ENCODE measurements at places on chromosomes 2 and 18.
A peak's percentile ranks its signal among the peaks of the same experiment; 100 is the strongest.

DNA sequence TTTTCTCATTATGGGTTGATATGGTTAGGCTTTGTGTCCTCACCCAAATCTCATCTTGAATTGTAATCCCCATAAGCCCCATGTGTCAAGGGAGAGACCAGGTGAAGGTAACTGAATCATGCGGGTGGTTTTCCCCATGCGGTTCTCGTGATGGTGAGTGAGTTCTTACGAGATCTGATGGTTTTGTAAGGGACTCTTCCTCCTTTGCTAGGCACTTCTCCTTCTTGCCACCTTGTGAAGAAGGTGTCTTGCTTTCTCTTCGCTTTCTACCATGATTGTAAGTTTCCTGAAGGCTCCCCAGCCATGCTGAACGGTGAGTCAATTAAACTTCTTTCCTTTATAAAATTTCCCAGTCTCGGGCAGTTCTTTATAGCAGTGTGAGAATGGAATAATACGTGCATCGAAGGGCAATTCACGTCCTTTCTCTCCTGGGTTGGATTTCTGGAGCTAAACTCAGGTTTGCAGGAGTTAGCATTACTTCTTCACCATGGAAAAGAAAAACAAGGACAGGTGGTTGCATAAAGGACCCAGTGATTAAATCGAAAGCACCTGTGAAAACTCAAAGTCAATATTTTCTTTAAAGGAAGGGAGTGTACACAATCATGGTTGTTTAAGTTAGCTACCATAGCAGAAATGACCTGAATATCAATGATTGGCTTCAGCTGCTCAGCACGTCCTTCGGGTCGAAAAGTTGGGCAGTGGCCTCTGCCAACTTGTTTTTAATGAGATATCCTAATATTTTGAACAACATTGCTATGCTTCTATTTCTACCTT lies 54.1 kb downstream of the CDC42EP3 start:
- DNase-seq = no peak

GRCh38 chr2:229438430-229439159 lies 167.5 kb upstream of the PID1 start:
- DNase-seq = no peak

GRCh38 chr18:39870591-39870990 lies 2084.4 kb upstream of the PIK3C3 start:
- DNase-seq = no peak

DNA sequence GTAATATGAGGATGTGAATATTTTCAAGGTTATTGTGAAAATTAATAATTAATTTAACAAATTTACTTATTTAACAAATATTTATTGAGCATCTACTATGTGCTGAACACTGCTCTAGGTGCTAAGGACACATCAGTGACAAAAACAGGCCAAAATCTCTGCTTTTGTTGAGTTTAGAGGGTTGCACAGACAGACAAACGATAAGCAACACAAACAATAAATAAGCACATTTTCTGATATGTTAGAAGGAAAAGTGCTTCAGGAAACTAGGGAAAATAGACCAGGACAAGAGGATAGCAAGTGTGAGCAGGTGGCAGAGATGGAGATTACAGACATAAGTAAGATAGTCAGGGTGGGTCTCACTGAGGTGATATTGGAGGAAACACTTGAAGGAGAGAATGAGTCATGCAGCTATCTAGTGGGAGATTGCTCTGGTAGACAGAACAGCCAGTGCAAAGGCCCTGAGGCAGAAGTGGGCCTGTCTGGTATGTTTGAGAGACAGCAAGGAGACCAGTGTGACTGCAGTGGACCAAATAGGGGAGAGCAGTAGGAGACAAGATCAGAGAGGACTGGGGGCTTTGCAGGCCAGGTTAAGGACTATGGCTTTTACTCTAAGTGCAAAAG lies 38.3 kb downstream of the SFXN5 start:
- no peak for DNase-seq

DNA sequence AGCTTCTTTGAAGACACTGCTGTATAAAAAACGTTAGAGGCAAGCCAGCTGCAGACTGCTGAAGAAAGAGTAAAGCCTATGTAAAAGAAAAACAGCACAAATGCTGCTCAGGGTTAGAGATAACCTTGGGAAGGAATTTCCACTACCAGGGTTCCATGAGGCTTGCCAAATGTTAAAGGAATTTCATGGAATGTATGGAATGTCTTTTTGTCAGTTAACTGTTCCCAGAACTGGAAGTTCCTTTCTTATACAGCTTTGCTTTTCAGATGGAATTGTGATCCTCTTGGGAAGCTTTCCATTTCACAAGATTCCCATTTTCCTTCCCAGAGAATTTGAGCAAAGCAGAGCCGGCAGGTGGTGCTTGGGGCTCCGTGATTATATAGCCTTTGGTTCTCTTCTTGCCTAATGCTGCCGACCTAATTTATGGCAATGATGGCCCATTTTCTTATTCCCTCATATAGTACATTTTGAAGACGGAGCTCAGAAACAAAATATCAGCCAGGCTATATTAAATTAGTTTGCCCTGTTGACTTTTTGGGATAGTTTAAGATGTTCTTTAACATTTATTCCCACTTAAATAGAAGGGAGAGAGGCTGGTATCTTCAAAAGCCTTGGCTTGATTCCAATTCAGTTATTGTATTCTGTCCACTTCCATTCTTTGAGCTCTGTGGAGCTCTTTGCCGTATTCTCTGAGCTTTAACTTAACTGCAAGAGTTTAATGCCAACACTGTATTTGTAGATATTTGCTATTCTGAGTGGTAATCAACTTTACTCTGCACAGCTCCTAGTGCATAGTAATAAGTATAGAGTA lies 162.3 kb downstream of the PHLPP1 start:
- DNase-seq = no peak

- DNase-seq = no peak
Observed at GRCh38 chr2:65019675-65020195, 30.5 kb downstream of the SLC1A4 start.

- DNase-seq = no peak
Observed at GRCh38 chr2:95284886-95285541, 10.8 kb downstream of the PROM2 start.

- no peak for DNase-seq
Observed at GRCh38 chr2:239145601-239146000, 255.2 kb downstream of the HDAC4 start.

DNA sequence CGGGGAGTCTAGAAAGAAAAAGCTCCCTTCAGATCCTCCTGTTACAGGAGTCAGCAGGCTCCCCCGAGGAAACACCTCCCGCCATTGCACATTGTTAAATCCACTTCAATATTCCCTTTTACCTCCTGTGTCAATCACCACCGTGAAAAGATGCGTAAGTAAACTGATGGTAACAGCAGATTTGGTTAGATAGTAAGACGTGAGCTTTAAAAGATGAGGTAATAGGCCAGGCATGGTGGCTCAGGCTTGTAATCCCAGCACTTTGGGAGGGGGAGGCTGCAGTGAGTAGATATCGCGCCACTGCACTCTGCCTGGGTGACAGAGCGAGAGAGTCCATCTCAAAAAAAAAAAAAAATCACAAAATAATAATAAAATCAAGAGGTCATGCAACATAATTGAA lies 15.2 kb upstream of the NCL start:
- no peak for DNase-seq

GRCh38 chr2:221420245-221420644 lies 151.9 kb downstream of the EPHA4 start:
- DNase-seq = no peak

- no peak for DNase-seq
Observed at GRCh38 chr2:82790206-82791021, 1668.7 kb downstream of the SUCLG1 start.

- DNase-seq = no peak
Observed at GRCh38 chr18:2909431-2910140, 62.8 kb downstream of the EMILIN2 start.

GRCh38 chr2:179538406-179539123 lies 273.9 kb upstream of the SESTD1 start:
- no peak for DNase-seq

DNA sequence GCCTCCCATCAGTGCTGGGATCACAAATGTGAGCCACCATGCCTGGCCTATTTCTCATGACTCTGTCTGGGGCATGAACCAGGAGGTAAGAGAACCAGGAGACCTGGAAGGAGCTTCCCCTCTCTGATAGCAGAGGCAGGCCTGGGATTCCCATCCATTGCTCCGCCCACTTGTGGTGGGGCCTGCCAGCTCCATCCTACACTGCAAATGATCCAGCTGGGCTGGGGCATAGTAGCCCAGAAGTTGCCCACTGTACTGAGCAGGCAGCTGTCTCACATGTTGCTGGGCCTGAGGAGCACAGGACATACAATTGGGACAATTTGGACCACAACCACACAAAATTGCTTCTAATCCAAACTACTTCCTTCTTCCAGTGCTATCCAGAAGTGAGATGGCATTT lies 91.0 kb downstream of the MARCHF4 start:
- no peak for DNase-seq

DNA sequence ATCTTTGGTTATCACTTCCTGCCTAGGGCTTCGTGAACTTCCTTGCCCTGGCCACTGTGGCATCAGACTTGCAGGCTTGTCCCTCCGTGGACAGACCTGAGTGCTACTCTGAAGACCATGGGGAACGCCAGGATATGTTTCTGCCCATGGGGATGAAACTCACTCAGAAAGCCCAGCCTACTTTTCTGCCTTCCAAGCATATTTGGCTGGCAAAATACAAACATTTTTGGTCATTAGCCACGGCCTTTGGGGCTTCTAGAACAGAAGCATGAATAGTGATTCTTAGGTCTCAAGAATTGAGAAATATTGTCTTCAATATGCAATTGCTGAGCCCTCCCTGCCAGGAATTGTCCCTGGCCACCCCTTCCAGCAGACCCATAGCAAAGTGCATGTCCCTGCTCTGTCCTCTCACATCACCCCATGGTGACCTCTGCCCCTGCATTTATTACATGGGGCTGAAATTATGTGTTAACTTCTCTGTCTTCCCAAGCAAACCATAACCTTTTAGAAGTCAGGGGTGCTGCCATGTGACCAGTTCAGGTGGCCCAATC lies 152.4 kb downstream of the OSR1 start:
- no peak for DNase-seq

GRCh38 chr2:223101340-223102039 lies 49.5 kb downstream of the KCNE4 start:
- no peak for DNase-seq

DNA sequence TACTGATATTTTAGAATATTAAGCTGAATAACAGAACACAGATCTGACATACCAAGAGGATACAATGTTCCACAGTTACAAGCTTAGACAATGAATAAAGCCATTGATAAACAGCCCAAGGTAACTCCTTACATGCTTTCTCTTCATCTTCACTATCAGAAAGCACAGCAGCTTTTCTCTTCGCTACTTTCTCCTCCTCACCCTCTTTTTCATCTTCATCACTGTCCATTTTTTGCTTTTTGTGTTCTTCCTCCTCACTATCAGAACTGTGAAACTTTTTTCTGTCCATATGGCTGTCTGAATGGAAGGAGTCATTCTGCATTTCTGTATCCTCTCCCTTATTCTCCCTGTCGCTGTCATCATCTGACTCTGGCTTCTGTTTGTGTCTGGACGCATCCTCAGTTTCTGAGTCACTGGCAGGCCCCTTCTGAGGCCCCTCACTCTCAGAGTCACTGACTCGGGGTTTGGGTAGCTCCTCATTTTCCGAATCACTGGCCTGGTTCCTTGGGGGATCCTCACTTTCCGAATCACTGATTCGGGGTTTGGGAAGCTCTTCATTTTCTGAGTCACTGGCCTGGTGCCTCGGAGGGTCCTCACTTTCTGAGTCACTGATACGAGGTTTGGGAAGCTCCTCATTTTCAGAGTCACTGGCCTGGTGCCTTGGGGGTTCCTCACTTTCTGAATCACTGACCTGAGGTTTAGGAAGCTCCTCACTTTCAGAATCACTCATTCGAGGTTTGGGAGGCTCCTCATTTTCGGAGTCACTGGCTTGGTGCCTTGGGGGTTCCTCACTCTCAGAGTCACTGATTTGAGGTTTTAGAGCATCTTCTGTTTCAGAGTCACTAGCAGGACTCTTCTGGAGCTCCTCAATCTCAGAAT lies 21.5 kb downstream of the IWS1 start:
- DNase-seq = no peak

DNA sequence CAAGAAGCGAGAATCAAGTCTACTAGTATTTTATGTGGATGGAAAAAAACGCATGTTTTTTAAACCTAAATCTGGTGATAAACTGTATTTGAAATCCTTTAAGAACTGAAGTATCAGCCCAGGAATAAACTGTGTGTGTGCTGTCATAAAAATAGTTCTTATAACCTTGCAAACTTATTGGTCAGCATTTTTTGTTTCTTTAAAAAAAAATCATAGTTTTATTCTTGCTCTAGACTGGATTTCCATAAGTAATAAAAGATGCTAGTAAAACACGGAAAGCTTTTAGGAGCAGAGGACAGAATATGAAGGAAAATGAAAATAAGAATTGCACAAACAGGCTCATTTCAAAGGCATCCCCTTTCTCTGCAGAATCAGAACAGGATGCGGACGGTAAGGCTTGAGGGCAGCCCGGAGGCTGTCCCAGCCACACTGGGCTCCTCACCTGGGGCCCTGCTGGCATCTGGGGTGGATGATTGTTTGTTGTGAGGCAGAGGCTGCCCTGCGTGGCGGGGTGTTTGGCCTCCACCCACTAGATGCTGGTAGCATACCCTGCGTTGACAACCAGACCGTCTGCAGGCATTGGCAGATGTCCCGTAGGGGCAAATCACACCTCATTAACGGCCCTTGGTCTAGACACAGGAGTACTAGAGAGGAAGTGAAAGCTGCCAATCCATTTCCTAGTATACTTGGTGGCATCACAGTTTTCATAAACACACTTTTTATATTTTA lies 52.5 kb downstream of the MBP start:
- no peak for DNase-seq

GRCh38 chr18:59705145-59705544 lies 7.9 kb upstream of the CCBE1 start:
- DNase-seq = no peak

GRCh38 chr18:30970196-30970816 lies 72.2 kb downstream of the DSC3 start:
- DNase-seq = no peak

DNA sequence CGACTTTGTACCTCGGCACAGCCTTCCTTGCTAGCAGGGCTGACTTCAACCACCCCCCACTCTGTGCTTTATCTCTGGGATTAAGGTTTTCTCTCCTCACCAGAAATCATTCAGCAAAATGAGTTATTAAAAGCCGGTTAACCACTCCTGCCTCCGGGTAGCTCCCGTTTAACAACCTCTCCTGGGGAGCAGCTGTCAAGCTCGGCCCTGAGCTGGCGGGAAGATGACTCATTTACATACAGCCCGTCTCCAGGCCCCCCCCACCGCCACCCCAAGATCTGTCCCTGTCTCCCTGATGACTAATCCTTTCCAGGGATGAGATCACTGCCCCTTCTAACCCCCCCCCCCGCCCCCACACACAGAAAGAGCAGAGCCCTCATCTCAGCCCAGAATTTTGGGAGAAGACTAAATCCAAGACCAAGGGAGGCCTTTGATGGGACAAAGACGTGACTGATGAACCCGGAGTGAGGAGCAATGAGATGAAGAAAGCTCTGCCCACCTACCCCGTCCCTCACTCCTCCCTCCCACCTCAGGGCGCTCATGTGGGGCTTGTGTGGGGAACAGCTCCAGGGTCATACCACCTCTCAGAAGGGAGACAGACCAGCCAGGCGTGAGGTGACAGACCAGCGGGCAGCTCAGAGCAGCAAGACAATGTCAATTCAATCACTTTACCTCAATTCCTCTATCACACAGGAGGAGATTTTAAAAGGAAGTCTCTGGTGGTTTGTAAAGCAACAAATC lies 131.4 kb downstream of the MSH2 start:
- DNase-seq = peak; percentile 75

- DNase-seq = no peak
Observed at GRCh38 chr2:170739507-170740046, 24.4 kb downstream of the SP5 start.
